Right lobe of liver (tissue), 6 donors: ENCODE measurements at places on chromosomes 1 and 21. TPM values are rescaled to one million over a fixed set of nuclear protein-coding genes. Genes with fewer than 3 reads are reported as not detected.

DNA sequence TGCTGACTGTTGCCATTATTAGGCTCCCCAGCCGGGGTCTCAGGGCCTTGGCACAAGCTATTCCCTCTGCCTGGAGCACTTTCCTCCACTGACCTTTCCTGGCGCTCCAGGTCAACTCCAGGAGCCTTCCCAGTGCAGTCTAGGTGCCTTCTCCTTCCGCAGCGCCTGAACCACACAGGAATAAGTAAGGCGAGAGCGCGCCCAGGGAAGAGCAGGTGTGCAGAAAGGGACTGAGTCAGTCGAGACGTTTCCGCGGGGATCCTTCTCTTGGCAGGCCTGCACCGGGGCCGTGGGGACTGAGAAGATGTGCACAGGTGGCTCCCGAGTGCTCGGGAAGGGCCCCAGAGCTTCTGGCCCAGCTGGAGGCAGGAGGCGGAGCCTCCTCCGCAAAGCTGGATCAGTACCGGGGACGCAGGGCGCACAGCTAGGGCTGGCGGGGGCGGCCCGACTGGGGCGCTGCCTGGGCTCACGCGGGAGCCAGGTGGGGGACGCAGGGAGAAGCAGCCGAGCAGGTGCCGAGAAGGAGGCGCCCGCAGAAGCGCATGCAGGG is 765 bp upstream of the BMP8A start:
- H3K4me1 ChIP-seq = peaks cover 5% of the 10 kb centered on the region
- DNase-seq = no peak
- H3K4me3 ChIP-seq = peak overlapping the region; percentile 35
- H3K36me3 ChIP-seq = peaks cover 12% of the 10 kb centered on the region

- H3K36me3 ChIP-seq = no peaks in the 10 kb centered on the region
- no peak for DNase-seq
Measured at GRCh38 chr21:22900490-22900889, 1902.3 kb downstream of the NCAM2 start.

RPTN gene
- total RNA-seq = not detected

NBPF6 gene
- not detected for total RNA-seq

- no peak overlapping the region for H3K4me3 ChIP-seq
- no peak for DNase-seq
- no peaks in the 10 kb centered on the region for H3K4me1 ChIP-seq
Measured at GRCh38 chr21:35601211-35601610, 459.1 kb downstream of the SETD4 start.

GRCh38 chr1:88773540-88774150 is 89.6 kb downstream of the PKN2 start:
- no peak overlapping the region for H3K27ac ChIP-seq
- H3K4me3 ChIP-seq = no peak overlapping the region
- no peaks in the 10 kb centered on the region for H3K4me1 ChIP-seq
- no peak for DNase-seq
- H3K36me3 ChIP-seq = peaks cover 20% of the 10 kb centered on the region

- no peaks in the 10 kb centered on the region for H3K27me3 ChIP-seq
- H3K27ac ChIP-seq = no peak overlapping the region
- DNase-seq = no peak
- H3K36me3 ChIP-seq = no peaks in the 10 kb centered on the region
- no peak overlapping the region for H3K4me3 ChIP-seq
Measured at GRCh38 chr1:172071746-172072145, 230.4 kb downstream of the DNM3 start.

CORT gene
- total RNA-seq = not detected

- H3K36me3 ChIP-seq = no peaks in the 10 kb centered on the region
- no peaks in the 10 kb centered on the region for H3K4me1 ChIP-seq
- H3K4me3 ChIP-seq = no peak overlapping the region
- no peak for DNase-seq
- H3K27me3 ChIP-seq = no peaks in the 10 kb centered on the region
- no peak overlapping the region for H3K27ac ChIP-seq
Measured at GRCh38 chr1:3992746-3993145, 92.7 kb upstream of the C1orf174 start.

DNA sequence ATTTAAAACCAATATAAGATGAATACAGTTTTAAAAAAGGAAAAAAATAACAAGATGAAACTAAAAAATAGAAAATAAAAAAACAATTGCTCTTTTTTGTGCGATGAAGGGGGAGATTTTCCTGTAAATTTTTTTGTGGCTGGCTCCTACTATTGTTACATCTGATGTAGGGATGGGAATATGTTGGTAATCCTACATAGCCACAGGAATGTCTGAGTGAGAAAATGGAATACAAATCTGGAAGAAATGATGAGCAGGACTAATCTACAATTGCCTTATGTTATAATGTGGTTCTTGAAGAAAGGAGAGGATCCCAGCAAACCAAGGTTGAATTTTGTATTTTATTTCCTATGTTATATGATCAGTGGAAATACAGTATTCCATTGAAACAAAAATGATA is 40.9 kb downstream of the ATP6V1G3 start:
- no peaks in the 10 kb centered on the region for H3K36me3 ChIP-seq
- no peak overlapping the region for H3K27ac ChIP-seq
- H3K27me3 ChIP-seq = no peaks in the 10 kb centered on the region

DNA sequence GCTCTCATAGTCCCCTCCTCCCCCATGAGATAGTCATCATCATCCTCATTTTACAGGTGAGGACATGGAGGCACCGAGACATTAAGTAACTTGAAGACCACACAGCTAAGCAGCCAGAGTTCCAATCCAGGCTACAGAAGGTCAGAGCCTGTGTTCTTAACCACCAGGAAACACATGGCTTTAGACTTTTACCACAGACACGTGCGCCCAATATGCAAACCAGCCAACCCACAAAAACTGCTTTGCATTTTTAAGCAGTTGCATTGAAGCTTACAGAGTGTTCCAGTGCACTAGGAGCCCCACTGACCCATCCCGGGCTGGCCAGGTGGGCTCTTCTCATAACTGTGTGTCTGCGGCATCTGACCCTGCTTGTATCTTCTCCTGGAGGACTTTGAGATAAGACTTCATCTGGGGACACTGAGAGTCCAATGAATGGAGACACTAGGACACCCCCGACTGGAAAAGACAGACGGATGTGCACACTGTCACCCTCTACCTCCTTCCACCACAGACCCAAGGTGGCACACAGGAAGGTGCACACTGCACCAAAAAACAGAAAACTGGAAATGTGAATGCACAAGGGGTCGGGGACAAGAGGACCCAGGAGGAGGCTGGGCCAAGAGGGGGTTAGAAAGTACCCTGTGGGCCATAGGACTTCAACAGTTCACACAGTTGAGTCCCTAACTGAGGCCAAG is 56.4 kb downstream of the ETS2 start:
- no peaks in the 10 kb centered on the region for H3K36me3 ChIP-seq
- H3K27me3 ChIP-seq = no peaks in the 10 kb centered on the region
- no peaks in the 10 kb centered on the region for H3K4me1 ChIP-seq
- H3K4me3 ChIP-seq = no peak overlapping the region
- DNase-seq = no peak

RABIF gene
- total RNA-seq = 6.3 TPM
